Adrenal gland (tissue), 19 donors: ENCODE measurements at places on chromosomes 16 and 17.

DNA sequence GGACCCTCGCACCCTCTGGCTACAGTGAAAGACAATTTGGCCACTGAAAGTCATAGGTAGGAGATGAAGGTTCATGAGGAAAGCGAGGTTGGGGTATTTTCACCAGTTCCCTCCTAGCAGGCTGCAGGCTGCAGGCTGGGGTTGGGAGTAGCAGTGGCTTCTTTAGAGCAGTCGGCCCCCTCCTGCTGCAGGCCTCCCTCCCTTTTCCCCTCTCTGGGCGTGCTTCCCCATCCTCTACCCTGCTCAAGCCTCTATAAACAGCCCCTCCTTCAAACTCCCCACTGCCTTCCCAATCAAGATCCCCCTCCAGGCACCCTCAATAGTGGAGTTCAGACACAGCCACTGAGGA lies 41.8 kb downstream of the GAS7 start:
- H3K36me3 ChIP-seq: no peaks in the 10 kb centered on the region
- DNase-seq: no peak
- no peak overlapping the region for H3K4me3 ChIP-seq
- H3K27ac ChIP-seq: peak overlapping the region; percentile 74
- no peaks in the 10 kb centered on the region for H3K27me3 ChIP-seq

DNA sequence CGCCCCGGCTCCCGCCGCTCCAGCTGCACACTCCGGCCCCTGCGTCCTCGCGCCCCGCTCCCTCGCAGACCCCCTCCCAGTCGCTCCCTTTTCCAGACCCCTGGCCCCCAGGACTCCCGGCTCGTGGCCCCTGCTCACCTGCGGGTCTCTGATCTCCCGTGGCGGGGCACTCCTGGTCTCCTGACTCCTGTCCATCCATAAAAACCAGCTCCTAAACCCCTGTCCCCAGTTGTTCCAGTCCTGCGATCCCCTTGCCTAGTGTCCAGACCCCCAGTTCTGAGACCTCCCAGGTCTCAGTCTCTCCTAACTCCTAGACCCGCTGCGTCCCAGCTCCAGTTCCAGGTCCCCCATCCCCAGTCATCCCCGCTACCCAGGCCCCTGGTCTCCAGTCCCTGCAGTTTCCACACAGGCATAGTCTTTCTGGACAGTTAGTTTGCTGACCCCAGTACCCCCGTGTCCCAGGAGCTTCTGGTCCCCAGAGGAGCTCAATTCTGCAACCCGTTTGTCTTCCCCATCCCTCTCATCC lies 379 bp downstream of the SNX29 start:
- H3K27ac ChIP-seq: peak overlapping the region; percentile 72
- H3K4me3 ChIP-seq: peak overlapping the region; percentile 86
- peaks cover 7% of the 10 kb centered on the region for H3K4me1 ChIP-seq

- H3K4me1 ChIP-seq: peaks cover 19% of the 10 kb centered on the region
- H3K27ac ChIP-seq: peak within 1 kb of the TSS; percentile 17
- peak within 1 kb of the TSS; percentile 83 for H3K4me3 ChIP-seq
Observed at GRCh38 chr17:7548585-7549400, at the start of gene TNFSF12. TNFSF12 (plus strand) TSS chr17:7549058; CDS start chr17:7549154, 96 bp downstream.

- H3K27ac ChIP-seq: no peak overlapping the region
- peaks cover 5% of the 10 kb centered on the region for H3K4me1 ChIP-seq
- no peak overlapping the region for H3K4me3 ChIP-seq
- DNase-seq: no peak
Observed at GRCh38 chr17:68468334-68468733, 11.0 kb upstream of the WIPI1 start.

DNA sequence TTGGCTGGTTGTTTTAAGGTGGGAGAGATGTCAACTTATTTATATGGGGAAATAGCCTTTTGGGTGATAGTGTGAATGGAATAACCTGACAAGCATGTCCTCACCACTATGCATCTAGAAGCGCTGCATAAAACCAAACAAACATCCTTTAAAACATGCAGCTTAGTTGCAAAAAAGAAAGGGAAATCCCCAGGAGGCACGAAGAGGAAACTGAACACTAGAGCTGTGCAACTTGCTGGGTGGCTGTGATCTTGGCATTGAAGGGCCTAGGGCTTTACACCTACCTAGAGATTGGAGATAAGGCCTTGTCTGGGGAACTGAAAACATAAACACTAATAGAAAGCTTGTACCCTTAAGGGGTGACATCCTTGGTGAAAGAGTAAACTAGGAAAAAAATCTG lies 7.3 kb downstream of the C16orf54 start:
- peaks cover 9% of the 10 kb centered on the region for H3K27me3 ChIP-seq
- H3K4me1 ChIP-seq: no peaks in the 10 kb centered on the region
- no peak for DNase-seq
- no peaks in the 10 kb centered on the region for H3K36me3 ChIP-seq
